RWPE2 (cell line): ENCODE measurements at places on chromosomes 3 and 15.

GRCh38 chr15:85580879-85581278, 200.5 kb downstream of the AKAP13 start:
- no peak for DNase-seq

GRCh38 chr15:69451951-69452691, 497 bp upstream of the RPLP1 start:
- no peak for DNase-seq

DNA sequence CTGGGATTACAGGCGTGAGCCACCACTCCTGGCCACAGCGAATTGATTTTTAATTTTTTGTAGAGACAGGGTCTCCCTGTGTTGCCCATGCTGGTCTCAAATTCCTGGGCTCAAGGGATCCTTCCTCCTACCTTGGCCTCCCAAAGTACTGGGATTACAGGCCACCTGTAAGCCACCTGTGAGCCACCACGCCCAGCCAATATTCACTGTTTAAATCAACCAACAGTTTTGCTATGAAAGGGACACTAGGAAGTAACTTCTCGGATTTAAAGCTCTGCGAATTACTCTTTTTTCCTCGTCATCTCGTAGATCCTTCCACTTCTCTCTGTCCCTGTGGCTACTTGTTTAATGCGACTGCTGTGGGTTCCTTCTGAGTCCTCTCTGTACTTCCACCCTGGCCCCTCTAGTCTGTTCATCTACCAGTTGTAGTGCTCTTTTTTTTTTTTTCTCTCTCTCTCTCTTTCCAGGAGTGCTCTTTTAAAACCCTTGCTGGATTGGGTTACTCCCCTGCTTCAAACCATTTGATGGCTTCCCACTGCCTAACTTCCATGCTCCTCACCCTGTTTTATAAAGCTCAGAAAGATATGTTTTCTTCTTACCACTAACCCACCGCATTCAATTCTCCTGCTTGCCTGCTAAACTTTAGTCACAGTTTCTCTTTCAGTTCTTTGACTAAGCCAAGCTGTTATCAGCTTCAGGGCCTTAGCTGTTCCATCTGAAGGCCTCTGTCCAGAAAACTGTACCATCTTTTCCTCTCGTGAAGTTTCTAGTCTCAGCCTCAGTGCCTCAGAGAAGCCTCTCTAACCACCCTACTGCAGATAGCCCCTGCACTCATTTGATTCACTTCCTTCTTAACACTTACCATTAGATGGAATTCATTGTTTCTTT, 12.4 kb downstream of the RTF1 start:
- no peak for DNase-seq

- no peak for DNase-seq
Measured at GRCh38 chr3:32595323-32595722, 24.7 kb upstream of the DYNC1LI1 start.

DNA sequence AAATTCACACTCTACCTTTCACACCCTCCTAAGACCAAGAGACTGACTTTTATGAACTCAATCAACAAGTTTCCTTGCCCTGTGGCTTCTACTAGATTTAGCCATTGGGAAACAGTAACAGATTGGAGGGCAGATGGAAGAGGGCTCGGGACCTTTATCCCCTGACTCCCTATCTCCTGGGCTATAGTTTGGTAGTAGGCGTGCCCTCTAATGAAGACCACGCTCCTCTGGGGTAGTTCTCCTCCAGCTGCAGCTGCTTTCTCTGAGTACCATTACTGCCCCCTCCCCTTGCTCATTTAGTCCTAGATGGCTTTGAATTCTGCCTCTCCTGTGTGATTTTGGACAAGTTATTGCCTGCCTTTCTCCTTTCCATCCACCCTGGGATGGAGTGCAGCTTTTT, 33.3 kb downstream of the FMN1 start:
- no peak for DNase-seq

DNA sequence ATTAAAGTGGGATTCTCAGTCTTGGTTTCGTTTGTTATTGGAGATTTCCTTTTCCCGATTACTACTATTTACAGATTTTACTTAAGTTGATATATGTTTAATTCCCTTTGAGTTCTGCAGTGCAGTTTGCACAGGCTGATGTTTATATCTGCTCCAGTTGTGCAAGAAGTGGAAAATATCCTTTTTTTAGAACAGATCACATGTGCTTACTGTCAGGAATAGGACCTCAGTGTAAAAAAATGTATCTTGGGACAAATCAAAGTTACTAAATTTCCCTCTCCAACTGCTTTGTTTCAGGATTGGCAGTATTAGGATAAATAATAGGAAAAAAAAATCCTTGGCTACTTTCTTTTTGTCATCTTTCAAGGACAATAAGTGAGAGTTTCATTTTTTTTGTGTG, 6.9 kb downstream of the MITF start:
- no peak for DNase-seq

DNA sequence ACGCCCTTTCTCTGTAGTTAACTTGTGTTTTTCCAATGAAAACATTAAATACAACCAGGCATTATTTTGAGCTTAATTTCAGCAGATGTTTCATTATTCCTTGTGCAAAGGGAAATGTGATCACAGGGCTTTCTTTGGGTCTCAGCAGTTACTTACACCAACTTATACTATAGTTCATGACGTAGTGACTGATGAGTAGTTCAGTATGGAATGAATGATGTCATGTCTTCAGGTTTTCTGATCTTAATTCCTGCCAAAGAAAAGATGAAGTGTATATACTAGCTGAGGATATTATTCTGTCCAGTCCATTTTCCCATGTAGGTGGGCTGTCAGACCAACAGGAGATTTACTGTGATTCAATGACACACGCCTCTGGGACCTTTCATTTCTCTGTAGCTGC, 61.3 kb downstream of the MYRIP start:
- DNase-seq, result no peak

DNA sequence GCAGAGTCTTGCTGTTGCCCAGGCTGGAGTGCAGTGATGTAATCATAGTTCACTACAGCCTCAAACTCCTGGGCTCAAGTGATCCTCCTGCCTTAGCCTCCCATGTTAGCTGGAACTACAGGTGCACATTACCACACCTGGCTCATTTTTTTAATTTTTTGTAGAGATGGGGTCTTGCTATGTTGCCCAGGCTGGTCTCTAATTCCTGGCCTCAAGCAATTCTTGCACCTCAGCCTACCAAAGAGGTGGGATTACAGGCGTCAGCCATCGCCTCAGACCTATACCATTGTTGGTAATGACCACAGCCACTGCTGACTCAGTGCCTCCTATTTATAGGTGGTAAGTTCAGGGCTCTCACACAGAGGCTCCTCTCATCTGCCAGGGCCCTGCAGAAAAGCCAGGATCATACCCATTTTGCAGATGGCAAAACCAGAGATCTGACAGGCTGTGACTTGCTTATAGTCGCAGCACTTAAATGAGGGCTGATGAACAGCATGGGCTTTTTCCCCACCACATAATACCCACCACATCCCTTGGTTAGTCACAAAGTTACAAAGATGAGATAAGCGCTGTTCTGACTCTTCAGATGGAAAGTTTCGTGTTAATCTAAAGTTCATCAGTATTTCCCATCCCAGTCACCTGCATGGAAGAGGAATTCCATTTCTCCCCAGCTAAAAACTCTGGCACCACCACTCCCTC, 21.8 kb upstream of the SPATA12 start:
- DNase-seq, result no peak

DNA sequence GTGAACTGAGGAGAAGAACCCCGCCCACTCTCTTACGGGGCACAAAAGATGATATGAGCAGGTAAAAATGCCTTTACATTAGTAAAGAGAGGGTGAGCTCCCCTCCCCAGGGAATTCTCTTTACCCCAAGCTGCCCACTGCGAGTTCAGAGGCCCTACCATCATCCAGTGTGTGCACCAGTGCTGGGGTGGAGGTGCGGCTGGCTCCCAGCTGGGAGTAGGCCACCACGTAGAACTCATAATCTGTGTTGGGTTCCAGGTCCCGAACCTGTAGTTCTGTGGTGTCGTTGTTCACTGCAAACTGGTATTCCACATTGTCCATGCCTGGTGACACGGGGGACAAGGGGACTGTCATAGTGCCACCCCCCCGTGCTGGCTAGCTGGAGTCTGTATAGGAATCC, 17.1 kb upstream of the IGDCC3 start:
- DNase-seq, result no peak

- no peak for DNase-seq
Measured at GRCh38 chr3:15629860-15630597, 28.5 kb downstream of the BTD start.

- DNase-seq, result no peak
Measured at GRCh38 chr15:74795966-74796625, 14.2 kb downstream of the CSK start.

DNA sequence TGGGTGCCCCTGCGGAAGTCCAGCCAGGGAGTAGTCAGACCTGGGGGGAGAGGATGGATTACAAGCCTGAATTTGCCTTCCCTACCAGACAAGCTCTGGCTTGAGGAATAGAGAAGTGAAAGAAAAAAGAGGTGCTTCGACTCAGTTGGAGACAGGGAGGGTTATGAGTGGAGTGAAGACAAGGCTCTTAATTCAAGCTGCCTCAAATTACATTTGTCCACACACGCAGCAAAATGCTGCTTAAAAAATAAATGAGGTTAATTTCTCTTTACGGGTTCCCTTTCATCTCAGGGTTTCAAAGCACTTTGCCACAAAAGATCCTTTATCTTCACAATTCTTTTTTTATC, 49.0 kb upstream of the SLC4A7 start:
- no peak for DNase-seq

DNA sequence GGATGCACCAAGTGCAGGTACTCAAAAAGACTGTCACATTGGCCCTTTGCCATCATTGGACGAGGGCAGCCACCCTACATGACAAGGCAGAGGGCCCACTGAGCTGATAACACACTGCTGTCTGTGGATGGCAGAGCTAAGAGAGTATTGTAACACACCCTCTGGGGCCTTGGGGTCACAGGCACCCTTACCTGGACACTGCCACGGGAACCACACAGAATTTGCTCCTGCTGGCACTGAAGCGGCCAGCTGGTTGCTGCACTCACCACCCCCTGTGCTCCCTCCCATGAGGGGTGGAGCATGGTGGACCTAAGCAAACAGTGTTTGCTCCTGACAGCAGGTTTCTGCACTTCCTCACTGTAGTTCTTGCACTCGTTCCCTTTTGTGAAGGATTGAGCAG, 208.2 kb upstream of the SGO1 start:
- no peak for DNase-seq

GRCh38 chr3:149058602-149059001, 27.7 kb downstream of the HLTF start:
- DNase-seq, result no peak

- no peak for DNase-seq
Measured at GRCh38 chr3:160999274-160999673, 105.9 kb downstream of the B3GALNT1 start.

- no peak for DNase-seq
Measured at GRCh38 chr3:13771496-13771895, 108.4 kb downstream of the WNT7A start.

DNA sequence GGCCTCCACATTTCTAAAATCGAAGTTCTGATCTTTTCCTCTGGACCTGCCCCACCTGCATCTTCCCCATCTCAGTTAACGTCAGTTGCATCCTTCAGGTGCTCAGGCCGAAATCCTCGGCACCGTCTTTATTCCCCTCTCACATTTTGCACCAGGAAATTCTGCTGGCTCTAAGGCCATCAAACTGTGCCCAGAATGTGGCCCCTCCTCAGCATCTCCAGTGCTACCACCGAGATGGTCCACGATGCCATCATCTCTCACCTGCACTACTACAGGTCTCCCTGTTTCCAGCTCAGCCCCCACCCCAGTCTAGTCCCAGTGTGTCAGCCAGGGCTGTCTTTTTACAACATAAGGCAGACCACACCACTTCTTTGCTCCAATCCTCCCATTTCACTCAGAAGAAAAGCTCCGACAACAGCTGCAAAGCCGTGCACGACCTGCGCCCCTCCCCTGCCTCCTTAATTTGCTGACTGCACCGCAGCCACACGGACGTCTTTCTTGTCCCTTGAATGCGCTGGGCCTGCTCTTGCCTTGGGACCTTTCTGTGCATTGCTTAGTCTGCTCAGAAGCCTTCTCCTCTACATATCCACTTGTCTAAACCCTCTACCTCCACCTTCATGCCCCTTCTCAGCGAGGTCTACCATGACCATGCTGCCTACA, 14.4 kb downstream of the MUC20 start:
- DNase-seq, result no peak

- no peak for DNase-seq
Measured at GRCh38 chr3:192215-192929, 4.2 kb upstream of the CHL1 start.

GRCh38 chr3:135994708-135995337, 29.3 kb downstream of the PPP2R3A start:
- no peak for DNase-seq

GRCh38 chr3:189655617-189656016, 24.4 kb downstream of the TP63 start:
- no peak for DNase-seq

DNA sequence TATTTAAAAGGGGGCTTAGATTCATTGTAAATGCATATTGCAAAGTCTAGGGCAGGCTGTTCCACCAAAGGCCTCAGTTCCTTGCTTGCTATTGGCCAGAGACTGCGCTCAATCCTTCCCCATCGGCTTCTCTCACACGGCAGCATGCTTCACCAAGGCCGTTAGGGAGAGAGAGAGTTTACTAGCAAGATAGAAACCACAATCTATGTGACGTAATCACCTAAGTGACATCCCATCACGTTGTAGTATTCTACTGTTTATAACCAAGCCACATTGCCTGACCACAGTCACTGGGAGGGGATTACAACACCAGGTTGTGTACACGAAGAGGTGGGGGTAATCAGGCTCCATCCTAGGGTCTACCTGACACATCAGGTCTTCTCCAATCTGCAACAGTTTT, 16.0 kb upstream of the NPAP1 start:
- no peak for DNase-seq

DNA sequence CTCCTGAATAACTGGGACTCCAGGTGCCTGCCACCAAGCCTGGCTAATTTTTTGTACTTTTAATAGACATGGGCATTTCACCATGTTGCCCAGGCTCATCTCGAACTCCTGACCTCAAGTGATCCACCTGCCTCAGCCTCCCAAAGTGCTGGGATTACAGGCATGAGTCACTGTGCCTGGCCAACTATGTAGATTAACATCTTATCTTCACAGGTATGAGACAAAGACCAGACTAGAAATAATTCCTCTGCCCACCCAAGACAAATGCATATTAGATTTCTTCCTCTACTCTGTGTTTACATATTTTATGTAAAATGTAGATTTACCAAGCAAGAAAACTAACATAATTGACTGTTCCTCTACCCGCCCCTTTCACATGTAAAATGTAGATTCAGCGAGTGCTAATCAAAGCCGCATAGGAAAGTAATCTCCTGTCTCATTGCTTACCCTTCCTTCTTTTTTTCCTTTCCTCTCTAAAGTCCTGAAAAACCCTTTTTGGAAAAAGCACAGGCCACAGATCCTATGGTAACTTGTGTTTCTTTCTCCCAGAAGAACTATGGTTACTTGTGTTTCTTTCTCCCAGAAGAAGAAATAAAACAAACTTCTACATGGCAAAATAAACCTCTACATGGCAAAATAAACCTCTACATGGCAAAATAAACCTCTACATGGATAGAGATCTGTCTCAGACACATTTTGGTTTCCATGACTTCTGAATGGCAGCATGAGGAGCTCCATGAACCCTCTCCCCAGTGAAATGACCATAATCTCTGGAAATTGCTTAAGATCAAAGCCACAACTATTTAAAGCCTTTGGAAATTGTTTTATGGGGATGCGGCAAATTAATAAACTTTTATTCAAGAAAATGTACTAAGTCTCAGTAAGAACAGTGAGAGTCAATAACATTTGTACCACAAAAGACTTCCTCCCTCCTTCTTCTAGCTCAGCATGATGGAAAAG, 9.1 kb upstream of the ABHD2 start:
- DNase-seq, result no peak

- DNase-seq, result no peak
Measured at GRCh38 chr3:134144694-134145093, 106.0 kb downstream of the RYK start.
